ENCODE measurements at places on chromosomes 7 and 10.
A peak's percentile ranks its signal among the peaks of the same experiment; 100 is the strongest.

DNA sequence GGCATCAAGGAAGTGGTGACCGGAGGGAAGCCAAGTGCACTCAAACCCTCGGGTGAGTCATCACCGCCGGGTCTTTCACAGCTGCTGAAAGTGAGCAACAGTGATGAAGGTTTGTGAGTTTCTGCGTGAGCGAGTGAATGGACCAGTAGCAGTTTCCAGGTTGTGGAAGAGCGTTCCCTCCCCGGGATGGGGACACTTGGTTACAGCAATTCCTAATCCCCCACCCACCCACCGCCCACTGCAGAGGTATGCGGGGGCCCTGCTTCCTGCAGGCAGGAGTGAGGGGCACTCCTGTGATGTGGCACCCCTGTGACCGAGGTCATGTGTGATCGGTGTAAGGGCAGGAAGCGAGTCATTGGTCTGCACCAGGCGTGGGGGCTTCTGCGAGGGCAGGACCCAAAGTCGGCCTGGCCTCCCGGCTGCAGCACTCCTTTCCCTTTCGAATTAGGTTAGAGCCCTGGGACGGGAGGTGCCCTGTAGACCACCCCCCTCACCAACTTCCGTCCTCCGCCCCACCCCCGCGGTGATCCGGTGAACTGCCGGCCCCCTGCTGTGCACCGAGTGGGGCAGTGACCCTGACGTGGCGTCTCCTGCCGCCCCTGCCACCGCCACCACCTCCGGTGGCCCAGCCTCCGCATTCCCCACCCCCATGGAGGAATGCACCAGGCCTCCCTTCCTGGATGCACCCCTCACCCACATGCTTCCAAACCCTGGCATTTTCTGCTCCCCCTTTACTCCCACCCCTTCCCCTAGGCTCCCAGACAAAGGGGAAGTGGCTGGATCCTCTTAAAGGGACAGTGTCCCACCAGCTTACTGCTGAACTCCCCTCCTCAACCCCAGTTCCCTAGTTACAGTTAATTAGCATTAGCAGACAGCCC, 10.9 kb downstream of the LIMK1 start:
- peak; percentile 88 for DNase-seq

- peak; percentile 2 for DNase-seq
Measured at GRCh38 chr10:23479798-23480473, 41.1 kb downstream of the OTUD1 start.

GRCh38 chr10:79324032-79324695, 23.1 kb upstream of the PPIF start:
- DNase-seq = no peak

- DNase-seq = peak; percentile 61
Measured at GRCh38 chr7:128030654-128031611, at the start of gene LRRC4. TSS of gene LRRC4 (minus strand) at chr7:128031437. CDS start at chr7:128030640, 797 bp downstream.

DNA sequence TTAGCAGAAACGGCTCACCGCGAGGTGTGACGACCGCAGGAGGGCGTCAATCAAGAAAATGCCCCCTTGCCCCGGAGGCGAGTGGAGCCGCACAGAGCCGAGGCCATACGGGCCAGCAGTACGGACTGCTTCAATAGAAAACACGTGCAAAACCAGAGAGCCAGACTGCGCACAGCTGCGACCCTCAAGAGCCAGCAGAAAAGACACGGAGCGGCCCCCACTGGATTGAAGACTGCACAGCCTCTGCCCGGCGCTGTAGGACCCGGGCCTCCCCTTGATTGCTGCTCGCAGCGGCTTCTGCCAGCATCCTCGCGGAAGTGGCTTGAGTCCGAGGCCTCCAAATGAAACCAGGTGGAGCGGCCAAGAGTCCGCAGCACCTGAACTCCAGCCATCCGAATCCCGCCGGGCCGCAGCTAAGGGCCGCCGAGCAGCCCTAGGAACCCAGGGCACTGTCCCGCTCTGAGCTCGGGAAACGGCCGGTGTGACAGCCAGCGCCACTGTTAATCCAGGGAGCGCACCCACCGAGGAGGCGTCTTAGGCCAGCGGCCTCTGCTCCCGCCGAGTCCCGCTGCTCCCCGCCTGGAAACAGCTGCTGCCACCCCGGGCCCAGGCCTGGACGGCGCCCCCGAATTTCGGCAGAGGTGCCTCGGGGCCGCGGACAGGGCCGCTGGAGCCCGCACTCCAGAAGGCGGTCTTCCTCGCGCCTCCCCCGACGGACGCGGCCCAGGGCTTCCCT, 660 bp upstream of the HHEX start:
- peak; percentile 48 for DNase-seq

DNA sequence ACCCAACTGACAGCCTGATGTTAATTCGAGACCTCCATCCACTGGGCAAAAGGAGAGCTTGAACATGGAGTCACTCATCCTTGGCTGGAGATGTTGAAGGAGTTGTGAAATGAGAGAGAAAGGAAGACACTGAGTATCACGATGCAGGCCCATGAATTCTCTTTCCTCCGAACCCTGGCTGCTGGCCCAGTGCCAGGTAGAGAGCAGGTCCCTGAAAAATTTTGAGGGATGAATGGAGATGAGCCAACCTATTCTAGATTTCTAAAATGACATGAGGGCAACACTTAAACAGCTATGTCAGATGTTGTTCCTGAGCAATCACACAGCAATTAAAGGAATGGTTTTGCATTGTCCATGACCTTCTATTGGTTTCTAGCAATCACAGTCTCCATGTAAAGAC, 355.1 kb upstream of the ZMIZ1 start:
- no peak for DNase-seq

GRCh38 chr7:81616951-81617350, 152.9 kb downstream of the HGF start:
- DNase-seq = peak; percentile 76

GRCh38 chr7:28587211-28587610, 174.9 kb downstream of the CREB5 start:
- no peak for DNase-seq

GRCh38 chr10:44099511-44099910, 285.4 kb downstream of the CXCL12 start:
- DNase-seq = no peak

DNA sequence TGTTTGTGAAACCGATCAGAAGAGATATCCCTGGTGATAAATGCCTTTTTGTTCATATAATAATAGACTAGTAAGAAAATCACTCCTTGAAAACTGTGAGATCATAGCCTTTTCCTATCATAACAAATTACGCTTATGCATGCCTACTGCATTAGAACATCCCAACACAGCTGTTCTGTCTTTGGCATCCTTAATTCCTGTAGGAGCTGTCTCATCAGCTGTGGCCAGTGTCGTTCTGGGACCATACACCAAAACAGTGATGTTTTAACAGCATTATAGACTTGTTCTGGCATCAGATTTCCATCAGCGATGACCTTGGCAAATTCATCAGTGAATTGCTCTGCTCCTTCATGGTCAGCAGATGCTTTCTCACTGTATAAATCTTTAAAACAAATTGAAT, 423.6 kb upstream of the LRGUK start:
- DNase-seq = peak; percentile 65

DNA sequence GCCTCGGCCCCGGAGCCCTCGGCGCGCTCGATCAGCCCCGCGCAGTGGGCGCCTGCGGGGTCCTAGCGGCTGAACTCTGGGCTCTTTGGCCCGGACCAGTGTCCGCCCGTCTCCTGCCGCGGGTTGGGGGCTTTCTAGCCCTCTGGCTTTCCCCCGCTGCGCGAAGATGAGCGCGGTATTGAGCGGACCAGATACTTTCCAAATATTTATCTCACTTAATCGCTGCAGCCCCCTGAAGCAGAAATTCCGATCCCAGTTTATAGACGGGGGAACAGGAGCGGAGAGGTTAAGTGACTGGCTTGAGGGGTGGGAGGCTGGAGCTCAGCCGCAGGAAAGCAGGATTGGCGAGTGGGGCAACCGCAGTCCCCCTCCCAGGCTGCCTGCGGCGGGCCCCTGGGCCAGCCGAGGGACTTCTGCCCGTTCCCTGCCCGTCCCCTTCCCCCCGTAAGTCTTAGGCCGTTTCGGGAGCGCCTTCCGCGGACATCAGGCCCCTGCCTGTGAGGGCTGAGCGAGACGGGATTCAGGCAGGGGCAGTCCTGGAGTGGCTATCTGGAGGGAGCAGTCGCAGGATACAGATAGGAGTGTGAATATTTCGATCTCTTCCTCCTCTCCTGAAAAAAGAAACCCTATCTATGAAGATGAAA, 565 bp downstream of the STRIP2 start:
- DNase-seq = peak; percentile 54

DNA sequence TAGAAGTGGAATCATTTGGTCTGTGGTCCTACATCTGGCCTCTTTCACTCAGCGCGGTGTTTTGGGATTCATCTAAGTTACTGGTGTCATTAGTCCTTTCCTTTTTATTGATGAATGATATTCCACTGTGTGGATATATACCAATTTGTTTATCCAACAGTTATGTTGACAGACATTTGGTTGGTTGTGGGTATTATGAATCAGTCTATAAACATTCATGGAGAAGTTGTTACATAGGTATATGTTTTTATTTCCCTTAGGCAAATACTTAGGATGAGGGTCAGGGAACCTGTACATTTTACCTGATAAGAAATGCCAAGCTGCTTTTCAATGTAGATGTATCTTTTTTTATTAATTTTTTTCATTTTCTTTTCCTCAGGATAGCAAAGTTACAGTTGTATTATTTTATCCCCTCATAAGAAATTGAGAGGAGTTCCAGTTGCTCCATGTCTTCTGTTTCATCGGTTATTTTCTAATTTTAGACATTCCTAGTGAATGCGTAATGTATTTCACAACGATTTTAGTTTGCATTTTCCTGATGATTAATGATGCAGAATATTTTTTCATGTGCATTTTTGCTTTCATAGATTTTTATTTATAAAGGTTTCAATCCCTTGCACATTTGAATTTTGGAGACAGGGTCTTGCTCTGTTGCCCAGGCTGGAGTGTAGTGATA, 203.8 kb upstream of the SH2B2 start:
- DNase-seq = peak; percentile 15

DNA sequence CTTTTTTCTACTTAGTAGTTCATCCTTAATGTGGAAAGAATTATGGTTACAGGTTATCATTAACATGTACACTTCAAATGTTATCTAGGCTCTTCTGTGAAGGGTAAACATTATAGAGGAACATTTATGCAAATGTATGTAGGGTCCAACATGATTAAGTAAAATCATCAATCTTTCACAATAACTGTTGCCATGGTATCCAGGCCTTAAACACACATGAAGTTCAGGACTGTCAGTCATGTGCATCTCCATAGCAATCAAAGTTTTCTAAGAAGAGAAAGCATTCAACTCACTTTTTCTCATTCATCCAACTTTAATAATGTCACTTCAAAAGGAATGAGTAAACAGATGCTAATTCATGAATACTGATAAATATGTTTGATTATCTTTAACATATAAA, 83.6 kb downstream of the DNAJC1 start:
- DNase-seq = peak; percentile 18

- DNase-seq = no peak
Measured at GRCh38 chr10:26274391-26274790, 57.8 kb downstream of the GAD2 start.

Data from cardiac muscle cell (in vitro differentiated cells and primary cell).